ENCODE measurements at places on chromosomes 13 and 19. TPM values are rescaled to one million over a fixed set of nuclear protein-coding genes. Genes with fewer than 3 reads are reported as not detected.

DNA sequence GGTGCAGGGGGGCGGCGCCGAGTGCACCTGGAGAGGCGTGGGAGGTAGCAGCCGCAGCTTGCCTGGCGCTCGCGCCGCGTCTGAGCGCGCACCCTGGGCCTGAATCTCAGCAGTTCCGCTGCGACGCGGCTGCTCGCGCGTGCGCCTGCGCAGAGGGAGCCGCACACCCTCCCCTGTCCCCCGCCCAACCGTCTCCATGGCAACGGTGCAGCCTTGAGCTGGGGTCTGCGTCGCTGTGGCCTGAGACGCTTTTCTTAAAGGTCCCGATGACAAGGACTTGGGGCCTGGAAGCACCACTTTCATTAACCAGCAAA lies at the start of gene PNMA8B:
TSS of gene PNMA8B (minus strand) at position 82 of the 314 bp plus-strand sequence. CDS start 402 bp downstream, outside the sequence.
- no peak for DNase-seq

- DNase-seq: no peak
These were observed 619 bp upstream of the EXOC3L2 start for GRCh38 chr19:45245826-45246225.

- no peak for DNase-seq
These were observed 63.7 kb downstream of the CRYL1 start for GRCh38 chr13:20461860-20462532.

GRCh38 chr19:41919948-41920712 lies 8.1 kb downstream of the ERFL start:
- DNase-seq: no peak

DMKN gene
- 50.9 TPM for total RNA-seq

GNA15 gene
- total RNA-seq: 11.1 TPM

FOSB gene
- total RNA-seq: 2.5 TPM

KLK4 gene
- total RNA-seq: 188 TPM
